ENCODE measurements at places on chromosomes 3 and 15.

DNA sequence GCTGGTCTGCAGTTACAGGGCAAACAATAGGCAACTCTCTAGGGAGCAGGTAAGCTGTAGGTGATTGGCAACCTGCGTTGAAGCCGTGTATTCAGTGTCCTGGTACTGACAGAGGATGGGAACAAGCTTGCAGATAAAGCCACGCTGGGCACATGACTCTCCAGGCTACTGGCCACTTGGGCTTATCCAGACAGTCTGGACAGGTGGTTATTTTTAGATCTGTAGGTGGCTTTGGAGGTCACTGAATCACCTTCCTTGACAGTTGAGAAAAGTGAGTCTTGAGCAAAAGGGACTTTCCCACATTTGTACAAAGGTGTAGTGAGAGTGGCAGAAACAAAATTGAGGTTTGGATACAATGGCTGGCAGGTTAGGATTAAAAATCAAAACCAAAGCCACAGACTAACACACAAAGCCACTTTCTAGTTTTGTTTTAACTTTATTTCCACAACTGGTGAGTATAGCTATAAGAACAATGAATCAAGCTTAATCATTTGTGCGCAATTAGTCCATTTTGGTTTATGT is 22.3 kb upstream of the IL1RAP start:
- DNase-seq, result no peak

GRCh38 chr15:26804063-26804804 is 31.4 kb upstream of the GABRB3 start:
- no peak for DNase-seq

GRCh38 chr3:120741320-120741719 is 996 bp downstream of the RABL3 start:
- DNase-seq, result no peak

- no peak for DNase-seq
These were observed 16.5 kb downstream of the THSD4 start for GRCh38 chr15:71131601-71132362.

DNA sequence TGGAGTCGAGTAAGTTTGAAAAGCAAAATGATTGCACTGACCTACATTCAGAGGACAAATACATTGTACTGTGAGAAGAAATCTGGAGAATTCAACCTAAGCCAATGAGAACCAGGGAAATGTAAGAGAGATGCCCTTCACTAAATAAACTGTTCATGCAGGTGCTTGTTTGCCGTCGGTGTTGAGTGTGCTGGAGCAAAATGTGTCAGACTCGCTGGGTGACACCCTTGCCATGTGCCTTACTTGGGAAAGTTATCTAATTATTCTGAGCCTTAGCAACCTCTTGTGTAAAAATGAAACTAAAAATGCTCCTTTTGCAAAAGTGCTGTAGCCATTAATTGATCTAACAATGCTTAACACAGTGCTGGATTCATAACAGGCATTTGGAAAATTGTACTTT is 140.4 kb downstream of the GABRB3 start:
- no peak for DNase-seq

DNA sequence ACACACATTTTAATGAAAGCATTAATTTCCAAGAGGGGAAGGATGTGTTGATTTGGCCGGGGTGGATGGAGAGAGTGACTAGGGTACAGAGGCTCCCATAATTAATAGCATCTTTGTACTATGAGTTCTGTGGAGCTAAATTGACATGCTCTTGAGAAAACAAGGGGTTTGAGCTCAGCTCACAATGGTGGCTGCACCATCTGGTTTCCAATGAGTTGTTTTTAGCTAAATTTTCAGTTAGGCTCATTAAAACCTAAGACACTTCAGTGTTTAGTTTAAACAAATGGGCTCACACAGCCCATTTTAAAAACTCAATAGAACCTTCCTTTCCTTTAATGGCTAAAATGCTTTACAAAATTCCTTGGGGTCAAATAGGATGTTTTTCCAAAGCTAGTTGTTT is 199.7 kb downstream of the TNIK start:
- no peak for DNase-seq

DNA sequence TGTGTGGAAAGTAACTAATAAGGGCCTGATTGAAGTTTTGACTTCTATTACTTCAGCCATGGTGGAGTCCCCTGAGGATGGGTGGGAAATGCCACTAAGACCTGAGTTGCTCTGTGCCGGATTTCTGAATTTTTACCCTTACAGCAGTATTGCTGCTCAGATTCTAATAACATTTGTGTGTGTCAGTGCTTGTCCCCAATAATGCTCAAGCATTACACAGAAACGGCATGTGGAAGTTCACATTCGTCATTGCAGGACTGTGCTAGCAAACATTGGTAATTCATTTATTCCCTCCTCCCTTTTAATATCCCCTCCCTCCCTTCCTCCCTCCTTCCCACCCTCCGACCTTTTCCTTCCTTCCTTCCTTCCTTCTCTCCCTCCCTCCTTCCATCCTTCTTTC is 484.5 kb upstream of the ONECUT1 start:
- DNase-seq, result no peak

Measured in stimulated activated CD4-positive, alpha-beta T cell treated with anti-CD3 and anti-CD28 coated beads, Interleukin-4, amount 100 ng/mL, for 48 hours (primary cell).